ENCODE measurements at places on chromosomes 11 and 22.
A peak's percentile ranks its signal among the peaks of the same experiment; 100 is the strongest.

GRCh38 chr11:58192229-58192628, 3.4 kb downstream of the OR9Q2 start:
- no peak for DNase-seq

DNA sequence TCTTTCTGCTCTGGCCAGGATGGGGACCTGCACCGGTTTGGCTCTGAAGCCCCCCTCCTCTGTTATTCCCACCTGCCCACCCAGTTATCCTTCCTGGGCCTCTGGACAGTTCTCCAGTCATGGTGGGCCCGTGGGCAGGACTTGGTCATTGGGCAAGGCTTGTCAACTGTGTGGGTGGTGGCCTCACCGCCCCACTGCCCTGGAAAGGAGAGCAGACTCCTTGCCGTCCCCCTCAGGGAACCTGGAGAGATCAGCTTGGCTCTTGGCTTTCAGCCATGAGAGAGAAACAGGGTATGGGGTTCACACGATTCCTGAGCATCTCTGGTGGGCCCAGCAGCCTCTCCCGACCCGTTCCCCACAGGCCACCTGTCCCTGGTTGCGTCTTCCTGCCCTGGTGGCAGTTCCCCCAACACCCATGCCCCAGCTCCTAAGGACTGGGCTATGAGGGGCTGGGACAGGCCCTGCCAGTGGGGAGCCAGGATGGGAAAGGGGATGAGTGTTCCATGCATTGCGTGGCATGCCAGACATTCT, 92.3 kb downstream of the MORC2 start:
- no peak for DNase-seq

DNA sequence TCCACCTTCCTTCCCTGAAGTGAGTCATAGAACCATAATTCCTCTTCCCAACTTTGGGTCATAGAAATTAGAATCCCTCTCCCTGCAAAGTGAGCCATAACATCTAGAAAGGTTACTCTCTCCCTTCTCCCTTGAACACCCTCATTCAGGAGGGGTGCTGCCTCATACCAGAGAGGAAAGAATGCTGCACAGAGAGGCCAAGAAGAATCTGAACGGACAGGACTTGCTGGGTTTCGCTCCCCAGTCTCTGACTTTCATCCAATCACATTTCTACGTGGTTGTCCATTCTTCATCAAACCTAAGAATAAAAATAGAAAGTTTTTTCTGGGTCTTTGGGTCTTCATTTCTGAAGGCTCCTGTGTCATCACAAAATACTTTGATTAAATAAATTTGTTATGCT, 31.0 kb upstream of the BIRC3 start:
- DNase-seq = no peak

GRCh38 chr22:41919357-41920224, 4.7 kb upstream of the SHISA8 start:
- DNase-seq = no peak

GRCh38 chr11:121191818-121192217, 90.8 kb downstream of the TECTA start:
- no peak for DNase-seq

GRCh38 chr22:19705181-19705934, 8.9 kb upstream of the SEPTIN5 start:
- DNase-seq = no peak

DNA sequence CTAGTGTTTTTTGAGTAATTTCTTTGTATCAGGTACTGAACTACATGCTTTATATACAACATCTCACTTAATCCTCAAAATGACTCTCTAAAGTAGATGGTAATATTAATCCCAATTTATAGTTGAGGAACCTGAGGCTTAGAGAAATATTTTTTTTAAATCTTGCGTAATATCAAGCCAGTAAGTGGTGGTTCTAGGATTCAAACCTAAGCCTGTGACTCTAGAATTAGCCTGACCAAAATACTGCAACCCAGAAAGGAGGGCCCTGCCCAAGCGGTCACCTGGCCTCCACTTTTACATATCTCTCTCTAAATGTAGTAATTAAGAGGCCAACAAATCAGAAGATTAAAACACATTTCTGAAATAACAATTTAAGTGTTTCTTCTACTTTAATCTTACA, 28.6 kb downstream of the SLC36A4 start:
- DNase-seq = no peak

DNA sequence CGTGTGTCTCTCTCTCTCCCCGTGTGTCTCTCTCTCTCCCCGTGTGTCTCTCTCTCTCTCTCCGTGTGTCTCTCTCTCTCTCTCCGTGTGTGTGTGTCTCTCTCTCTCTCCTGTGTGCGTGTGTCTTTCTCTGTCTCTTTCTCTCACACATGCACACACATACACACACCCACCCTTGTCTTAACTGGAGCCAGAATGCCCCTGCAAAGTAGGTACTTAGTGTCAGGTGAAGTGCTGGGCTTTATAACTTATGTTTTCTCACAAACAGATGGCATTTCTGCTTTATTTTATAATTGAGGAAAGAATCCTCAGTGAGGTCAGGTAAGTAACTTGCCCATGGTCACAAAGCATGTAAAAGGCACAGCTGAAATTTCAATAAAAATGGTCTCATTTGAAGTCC, 106.0 kb downstream of the CSNK2A3 start:
- DNase-seq = no peak

- DNase-seq = no peak
These were observed 15.3 kb downstream of the IL10RA start for GRCh38 chr11:118001494-118001971.

GRCh38 chr11:45884596-45885185, 760 bp upstream of the MAPK8IP1 start:
- no peak for DNase-seq

GRCh38 chr22:27752771-27753170, 48.8 kb downstream of the MN1 start:
- no peak for DNase-seq

- DNase-seq = no peak
These were observed 7.2 kb downstream of the DKK3 start for GRCh38 chr11:12001186-12001585.

DNA sequence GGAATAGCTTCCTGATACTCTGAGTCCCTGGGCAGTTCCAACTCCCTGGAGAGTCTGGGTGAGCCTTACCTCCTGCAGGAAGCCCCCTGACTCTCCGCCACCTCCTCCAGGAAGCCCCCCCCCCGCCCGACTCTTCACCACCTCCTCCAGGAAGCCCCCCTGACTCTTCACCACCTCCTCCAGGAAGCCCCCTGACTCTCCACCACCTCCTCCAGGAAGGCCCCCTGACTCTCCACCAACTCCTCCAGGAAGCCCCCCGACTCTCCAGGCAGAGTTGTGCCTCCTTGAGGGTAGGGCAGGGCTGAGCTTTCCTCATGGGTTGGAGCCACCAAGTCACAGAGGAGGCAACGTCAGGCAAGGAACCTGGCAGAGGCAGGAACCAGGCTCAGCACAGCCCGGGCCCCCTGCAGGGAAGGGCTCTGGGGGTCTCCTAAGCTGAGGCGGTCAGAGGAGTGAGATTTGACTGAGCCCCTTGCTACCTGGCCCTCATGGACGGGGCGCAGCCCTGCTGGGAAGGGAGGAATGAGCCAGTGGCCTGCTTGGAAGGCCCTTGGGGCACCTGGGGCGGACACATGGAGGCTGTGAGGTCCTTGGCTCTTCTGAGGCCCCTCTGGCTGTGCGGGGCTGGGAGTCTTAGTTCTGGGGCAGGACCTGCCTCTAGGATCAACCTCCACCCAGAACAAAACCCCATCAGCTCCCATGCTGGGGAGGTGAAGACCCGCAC, 18.1 kb downstream of the MRGPRG start:
- no peak for DNase-seq

DNA sequence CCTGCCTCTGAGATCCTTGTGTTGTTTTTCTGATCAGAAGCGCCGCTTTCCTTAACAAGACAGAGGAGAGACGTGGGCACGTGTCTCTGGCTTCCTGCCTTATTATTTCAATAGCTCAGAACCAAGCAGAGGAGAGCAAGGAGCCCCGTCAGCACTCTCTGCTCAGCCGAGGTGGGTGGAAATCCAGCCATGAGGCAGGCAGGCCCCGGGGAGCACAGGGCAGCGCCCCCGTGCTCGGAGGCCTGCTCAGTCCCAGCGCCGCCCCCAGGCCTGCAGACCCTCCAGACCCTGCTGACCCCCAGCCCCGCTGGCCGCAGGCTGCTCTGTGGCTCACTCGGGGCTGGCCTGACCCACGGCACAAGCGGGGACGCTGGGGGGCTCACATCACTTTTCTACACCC, 162.8 kb downstream of the BRD1 start:
- DNase-seq = no peak

GRCh38 chr11:89583580-89583979, 92.4 kb upstream of the NOX4 start:
- no peak for DNase-seq

GRCh38 chr11:129738242-129738641, 77.4 kb upstream of the TMEM45B start:
- DNase-seq = no peak

GRCh38 chr11:59560290-59560701, 49.0 kb downstream of the OR4D9 start:
- peak; percentile 85 for DNase-seq

DNA sequence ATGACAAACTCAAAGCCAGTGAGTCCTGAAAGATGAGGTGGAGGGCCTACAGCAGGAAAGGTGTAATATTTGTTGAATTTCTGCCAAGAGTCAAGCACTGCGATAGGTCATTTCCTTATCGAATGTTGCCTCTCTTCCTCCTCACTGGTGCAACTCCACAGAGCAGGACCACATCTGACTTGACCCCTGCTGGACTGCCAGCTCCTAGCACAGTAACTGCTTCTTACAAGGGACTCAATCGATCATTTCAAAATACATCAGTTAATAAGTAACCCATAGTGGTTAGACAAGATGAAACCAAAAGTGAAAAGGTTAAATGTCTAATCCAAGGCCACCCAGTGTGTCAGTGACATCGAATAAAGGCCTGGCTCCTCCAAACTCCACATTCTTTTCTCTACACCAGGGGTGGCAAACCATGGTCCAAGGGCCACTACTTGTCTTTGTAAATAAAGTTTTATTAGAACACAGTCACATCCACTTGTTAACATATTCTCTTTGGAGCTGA, 98.5 kb upstream of the CSNK2A3 start:
- no peak for DNase-seq

DNA sequence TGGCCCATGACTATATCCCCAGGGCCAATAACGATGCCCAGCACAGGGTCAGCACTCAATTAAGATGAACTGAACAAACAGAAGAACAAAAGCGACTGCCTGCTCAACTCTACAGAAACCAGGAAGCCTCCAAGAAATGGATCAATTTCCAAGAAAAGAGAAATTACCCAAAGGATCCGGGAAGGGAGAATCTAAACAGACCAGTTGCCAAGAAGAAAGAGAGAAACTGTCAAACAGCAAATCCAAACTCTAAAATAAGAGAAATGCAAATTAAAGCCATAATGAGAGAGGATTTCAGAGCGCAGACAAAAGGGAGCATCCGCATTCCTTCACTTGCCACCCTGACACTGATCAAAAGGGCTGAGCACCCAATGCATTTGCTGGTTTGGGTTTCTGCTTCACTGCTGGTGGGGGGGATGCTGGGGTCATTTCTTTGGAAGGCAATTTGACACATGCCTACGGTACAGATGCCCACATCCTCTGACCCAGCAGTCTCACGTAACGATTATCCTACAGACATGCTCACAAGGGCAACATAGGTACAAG, 37.7 kb upstream of the RFPL3 start:
- DNase-seq = no peak

DNA sequence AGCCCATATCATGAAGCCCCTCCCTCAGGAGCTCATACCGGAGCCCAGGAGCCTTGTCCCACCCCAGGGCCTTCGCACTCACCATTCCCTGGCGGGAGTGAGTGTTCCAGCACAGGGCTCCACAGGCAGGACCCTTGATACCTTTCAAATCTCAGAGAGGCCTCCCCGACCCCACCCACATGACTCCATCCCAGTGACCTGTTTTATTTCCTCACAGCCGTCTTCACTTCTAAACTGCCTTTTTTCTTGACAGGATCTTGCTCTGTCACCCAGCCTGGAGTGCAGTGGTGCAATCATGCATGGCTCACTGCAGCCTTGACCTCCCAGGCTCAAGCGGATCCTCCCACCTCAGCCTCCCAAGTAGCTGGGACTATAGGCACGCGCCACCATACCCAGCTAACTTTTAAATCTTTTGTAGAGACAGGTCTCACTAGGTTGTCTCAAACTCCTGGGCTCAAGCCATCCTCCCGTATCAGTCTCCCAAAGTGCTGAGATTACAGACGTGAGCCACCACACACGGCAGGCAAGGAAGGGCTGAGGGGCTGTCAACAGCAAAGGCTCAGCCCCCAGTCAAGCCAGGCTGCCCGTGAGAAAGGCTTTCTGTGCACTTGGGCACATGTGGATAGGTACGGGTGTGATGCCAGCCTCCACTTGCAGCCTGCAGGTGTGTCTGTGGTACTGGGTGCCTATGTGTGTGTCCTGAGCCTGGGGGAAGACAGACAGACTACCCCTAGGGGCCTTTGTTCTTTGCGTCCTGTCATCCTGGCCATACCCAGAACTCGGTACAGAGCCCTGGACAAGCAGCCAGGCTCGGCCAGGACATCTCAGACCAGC, 9.3 kb downstream of the RPL3 start:
- no peak for DNase-seq

DNA sequence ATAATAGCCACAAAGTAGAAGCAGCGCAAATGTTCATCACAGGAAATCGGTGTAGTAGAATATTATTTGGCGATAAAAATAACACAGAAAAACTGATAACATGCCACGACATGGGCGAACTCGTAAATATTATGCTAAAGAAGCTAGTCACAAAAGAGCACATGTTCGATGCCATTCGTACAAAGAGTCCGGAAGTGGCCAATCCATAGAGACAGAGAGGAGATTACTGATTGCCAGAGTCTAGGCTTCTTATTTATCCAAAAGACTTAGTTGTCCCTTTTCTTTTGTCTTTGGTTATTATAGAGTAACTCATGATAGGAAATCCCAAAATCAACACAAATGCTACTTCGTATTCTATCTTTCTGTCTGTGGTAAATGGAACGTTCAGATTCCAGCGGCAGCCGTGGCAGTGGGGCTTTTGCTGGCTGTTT, 56.5 kb downstream of the MED15 start:
- no peak for DNase-seq

DNA sequence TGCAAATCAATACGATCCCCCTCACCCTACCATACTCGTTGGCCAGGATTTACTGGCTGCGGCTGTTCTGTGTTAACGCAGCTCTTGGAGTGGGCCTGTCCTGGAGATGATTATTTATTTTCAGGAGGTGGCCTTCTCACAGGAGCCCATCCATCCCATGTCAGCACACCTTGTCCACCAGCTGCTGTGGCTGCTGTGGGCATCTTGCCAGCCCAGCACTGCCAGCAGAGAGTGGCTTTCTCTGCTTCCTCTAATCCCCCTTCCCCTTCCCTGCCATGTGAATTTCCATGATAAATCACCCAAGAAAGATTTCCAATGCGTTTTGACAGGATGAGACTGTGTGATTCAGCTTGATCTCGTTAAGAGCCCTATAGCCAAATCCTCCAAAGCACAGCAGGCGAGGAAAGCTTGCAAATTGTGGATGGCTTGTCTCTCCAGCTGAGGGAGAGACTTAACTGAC, 309.1 kb upstream of the C11orf87 start:
- DNase-seq = no peak

Measured in stimulated activated CD4-positive, alpha-beta T cell treated with anti-CD3 and anti-CD28 coated beads, Interleukin-2, amount 100 ng/mL, for 48 hours (primary cell).